Caudate nucleus (tissue), 63 donors: ENCODE measurements at places on chromosomes 2 and 18.
A peak's percentile ranks its signal among the peaks of the same experiment; 100 is the strongest.

- no peak for DNase-seq
Observed at GRCh38 chr18:24019641-24020331, 5.2 kb downstream of the TTC39C start.

DNA sequence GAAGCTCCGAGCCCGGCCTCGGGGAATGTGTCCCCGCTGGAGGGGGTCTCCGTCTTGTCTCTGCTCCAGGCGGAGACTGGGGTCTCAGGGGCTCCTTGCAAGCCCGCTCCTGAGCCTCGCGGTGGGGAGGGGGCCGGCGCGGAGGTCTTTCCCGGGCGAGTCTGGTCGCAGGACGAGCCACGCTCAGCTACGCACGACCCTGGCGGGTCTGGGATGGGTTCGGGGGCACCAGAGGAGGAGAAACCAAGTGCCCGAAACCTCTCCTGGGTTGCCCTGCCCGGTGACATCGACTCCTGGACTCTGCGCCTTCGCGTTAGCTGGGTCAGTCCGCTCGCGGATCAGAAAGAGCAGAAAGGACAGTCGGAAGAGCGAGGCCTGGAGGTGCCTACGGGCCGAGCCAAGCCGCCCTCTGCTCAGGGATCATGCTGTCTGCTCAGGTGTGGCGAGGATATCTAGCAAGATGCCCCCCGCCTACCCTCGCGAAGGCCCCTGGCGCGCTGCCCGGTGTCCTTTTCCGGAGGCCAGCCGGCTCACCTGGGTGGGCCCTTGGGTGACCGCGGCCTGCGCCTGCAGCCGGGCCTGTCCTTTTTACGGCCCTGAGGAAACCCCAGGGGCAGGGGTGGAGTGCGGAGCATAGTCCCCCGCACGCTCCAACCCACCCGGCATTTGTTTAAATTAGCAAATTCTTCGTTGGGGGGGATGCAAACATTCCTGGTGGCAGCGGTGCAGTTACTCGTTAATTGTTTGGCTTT, 58.7 kb downstream of the SNORC start:
- DNase-seq = no peak

- DNase-seq = no peak
Observed at GRCh38 chr2:64987001-64987955, 1.9 kb upstream of the SLC1A4 start.

DNA sequence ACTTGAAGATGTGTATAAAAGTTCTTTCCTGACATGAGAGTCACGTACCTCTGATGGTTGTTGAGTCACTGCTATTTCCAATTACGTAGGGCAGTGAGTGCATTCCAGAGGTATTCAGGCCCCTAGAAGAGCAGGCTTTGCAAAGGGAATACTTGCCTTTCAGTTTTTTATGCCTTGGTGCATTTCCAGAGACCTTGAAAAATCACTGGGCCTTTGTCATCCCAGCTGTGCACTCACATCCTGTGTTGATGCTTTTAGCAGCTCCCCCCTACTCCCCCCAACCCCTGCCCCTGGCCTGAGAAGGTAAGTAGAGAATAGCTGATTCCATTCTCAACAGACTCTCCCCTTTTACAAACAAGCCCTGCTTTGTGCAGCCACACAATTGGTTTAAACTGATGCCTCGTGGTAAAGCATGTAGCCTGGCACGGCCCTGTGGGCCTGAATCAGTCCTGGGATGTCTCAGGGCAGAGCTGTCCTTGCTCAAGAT, 174.2 kb downstream of the PRPF40A start:
- DNase-seq = peak; percentile 66

- no peak for DNase-seq
Observed at GRCh38 chr2:230447455-230448451, 31.8 kb downstream of the SP100 start.
